ENCODE measurements at places on chromosomes 16 and 17.

DNA sequence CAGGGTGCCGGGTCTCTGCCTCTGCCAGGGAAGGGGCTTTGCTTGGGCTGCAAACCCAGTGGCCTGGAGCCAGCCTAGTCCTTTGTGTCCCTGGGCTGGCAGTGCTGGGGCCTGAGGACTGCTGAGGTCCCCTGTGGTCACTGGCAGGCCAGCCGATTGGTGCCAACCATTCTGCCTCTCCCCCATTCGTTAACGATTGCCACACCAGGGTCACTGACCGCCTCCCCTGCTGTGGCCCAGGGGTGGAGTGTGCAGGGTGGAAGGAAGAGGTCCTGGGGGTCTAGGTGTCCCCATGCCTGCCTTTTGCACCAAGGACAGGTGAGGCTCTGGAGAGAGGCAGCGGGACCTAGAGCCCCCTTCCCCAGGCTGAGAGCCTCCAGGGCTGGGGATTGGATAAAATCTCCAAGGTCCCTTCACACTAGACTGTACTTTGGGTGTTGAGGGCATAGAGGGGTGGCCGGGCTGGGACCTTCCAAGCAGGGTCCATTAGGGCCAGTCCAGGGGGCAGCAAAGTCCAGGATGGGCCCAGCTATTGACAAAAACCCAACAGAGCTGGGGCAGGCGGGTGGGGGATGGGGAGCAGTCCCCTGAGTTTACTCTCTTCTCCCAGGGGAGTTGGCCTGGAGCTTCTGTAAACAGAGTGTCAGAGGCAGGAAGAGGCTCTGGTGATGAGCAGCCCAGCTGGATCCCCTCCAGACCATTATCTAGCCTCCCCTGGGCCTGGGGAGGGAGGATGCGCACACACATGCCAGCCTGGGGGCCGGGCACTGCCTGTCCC, 1.1 kb downstream of the VASN start:
- DNase-seq = peak; percentile 47

- DNase-seq = no peak
Measured at GRCh38 chr17:62085511-62086408, 20.7 kb upstream of the MED13 start.

- DNase-seq = no peak
Measured at GRCh38 chr16:30004811-30005242, 6.0 kb downstream of the DOC2A start.

- DNase-seq = no peak
Measured at GRCh38 chr16:71840052-71840451, 5.7 kb upstream of the ATXN1L start.

DNA sequence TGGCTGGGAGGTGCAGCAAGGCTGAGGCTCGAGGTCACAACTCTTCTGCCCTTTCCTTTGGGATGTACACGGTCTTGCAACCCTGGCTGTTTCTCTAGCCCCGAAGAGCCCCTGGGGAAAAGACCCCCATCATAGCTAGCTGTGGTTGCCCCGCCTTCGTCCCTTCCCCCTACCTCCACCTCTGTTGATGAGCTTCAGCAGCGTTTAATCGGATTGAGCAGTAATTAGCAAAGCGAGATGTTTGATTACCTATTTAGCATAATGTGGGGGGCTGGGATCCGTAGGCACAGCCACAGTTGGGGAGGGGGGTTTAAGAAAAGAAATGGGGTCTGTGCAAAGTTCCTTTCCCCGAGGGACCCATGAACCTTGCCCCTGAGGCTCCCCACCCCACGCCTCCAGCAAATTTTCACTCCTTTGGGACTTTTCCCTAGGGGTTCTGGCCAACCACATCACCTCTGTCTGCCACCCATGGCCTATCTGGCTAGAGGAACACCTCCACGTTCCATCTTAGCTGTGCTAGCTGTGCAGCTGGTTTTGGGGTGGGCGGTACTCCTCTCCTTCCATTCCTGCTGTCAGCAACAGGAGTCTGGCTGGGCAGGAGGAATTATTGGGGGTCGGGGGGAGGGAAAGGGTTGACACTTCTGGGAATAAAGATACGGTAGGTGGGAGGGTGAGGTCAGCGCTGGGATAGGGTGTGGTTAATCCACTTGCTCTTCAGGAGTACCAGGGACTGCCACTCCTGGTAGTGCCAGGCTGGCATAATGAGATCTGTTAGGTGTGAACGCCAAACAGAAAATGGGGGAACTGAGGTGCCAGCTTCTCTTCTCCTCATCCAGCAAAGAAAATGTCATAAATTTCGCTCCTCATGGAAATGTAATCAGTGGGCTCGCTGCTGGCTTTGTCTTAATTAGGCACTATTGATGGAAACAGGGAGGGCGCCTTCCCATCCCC, 1.3 kb upstream of the DNAH2 start:
- no peak for DNase-seq

DNA sequence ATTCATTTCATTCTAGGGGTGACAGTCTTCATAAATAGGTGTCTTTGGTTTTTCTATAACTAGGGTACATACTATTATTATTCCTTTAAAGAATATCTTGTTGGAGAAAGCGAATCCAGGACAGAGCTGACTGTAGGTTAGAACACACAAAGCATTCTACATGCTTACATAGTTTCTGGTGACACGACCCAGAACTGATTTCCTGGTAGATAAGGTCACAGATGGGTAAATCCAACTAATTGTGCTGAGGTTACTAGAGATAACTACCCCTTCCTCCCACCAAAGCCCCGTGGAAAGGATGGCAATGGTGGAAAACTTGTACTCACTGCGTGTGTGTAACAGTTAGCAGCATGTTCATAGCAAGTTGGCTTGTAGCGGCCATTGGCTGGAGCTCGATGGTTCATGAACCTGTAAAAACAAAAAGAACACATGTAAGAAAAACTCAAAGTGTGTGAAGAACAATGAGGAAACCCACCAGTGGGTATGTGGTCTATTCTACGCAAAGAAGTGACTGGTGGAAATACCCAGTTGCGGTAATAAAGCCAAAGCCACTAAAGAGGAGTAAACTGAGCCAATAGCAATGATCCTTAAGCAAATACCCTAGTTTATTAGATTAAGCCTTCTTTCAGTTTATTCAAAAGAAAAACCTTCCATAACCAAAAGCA, 7.7 kb downstream of the MMD start:
- no peak for DNase-seq
